Bronchial smooth muscle cell (primary cell): ENCODE measurements at places on chromosomes 4 and X. TPM values are rescaled to one million over a fixed set of nuclear protein-coding genes. Genes with fewer than 3 reads are reported as not detected.

PLAC8 gene
- total RNA-seq, result under 0.01 TPM in 1 of 2 replicates, not detected in the other

GSPT2 gene
- total RNA-seq, result 4.6 and 7.1 TPM in 2 replicates

ENAM gene
- 0.94 TPM in 1 of 2 replicates, not detected in the other for total RNA-seq

NHSL2 gene
- total RNA-seq, result 0.52 and 9.5 TPM in 2 replicates
